ENCODE measurements at places on chromosomes 12 and 14.

GRCh38 chr14:61593330-61593729 lies 102.0 kb upstream of the HIF1A start:
- H3K36me3 ChIP-seq = no peaks in the 10 kb centered on the region
- H3K27me3 ChIP-seq = no peaks in the 10 kb centered on the region
- no peak overlapping the region for H3K27ac ChIP-seq
- DNase-seq = no peak
- peaks cover 23% of the 10 kb centered on the region for H3K4me1 ChIP-seq
- no peak overlapping the region for H3K4me3 ChIP-seq

DNA sequence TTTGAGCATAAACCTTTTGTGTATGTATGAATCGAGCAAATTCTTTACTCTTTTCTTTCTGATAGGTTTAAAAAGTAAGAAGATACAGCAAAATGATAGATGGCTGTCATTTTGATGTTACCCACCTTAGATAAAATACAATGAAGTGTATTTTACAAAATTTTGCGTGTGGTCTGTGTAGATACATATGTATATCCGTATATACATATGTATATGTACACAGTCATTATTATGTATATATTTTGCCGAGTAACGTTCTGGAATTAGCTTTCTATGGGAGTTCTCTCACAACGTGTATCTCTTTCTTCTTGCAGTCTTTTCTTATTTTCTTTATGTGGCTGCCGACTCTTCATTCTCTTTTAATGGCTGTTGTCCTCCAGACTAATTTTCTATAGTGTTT lies 32.4 kb upstream of the CHPT1 start:
- no peak overlapping the region for H3K4me3 ChIP-seq
- H3K27me3 ChIP-seq = no peaks in the 10 kb centered on the region
- H3K27ac ChIP-seq = no peak overlapping the region
- no peaks in the 10 kb centered on the region for H3K4me1 ChIP-seq

- DNase-seq = no peak
- peaks cover 2% of the 10 kb centered on the region for H3K4me1 ChIP-seq
- H3K27ac ChIP-seq = no peak overlapping the region
- H3K27me3 ChIP-seq = no peaks in the 10 kb centered on the region
- H3K36me3 ChIP-seq = no peaks in the 10 kb centered on the region
- no peak overlapping the region for H3K4me3 ChIP-seq
Observed at GRCh38 chr12:50309950-50310349, 26.6 kb upstream of the LIMA1 start.

DNA sequence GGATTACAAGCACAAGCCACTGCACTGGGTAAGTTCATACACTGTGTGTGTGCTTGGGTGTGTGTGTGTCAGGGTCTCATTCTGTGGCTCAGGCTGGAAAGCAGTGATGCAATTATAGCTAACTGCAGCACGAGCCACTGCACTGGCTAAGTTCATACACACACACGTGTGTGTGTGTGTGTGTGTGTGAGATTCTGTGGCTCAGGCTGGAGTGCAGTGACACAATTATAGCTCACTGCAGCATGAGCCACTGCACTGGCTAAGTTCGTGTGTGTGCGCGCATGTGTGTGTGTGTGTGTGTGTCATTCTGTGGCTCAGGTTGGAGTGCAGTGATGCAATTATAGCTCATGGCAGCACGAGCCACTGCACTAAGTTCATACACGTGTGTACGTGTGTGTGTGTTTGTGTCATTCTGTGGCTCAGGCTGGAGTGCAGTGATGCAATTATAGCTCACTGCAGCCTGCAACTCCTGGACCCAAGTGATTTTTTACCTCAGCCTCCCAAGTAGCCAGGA lies 85.4 kb downstream of the HECTD1 start:
- no peaks in the 10 kb centered on the region for H3K4me1 ChIP-seq
- peaks cover 49% of the 10 kb centered on the region for H3K36me3 ChIP-seq
- no peak overlapping the region for H3K27ac ChIP-seq
- DNase-seq = no peak

DNA sequence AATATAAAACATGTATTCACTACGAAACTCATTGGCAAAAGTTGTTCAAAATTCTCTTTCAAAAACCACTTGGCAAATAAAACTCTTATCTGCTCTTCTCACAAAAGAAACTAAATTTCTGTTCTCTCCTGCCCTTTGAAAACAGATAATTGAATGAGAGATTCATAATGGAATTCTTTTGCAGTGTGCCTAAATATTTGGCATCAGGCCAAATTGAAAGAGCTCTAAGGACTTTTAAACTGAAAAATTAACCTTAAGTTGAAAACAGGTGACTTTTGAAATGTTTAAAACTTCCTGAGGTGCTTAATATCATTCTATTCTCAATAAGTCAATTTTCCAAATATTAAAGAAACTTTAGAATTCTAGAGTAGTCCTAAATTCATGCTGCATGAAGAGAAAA lies 136.4 kb downstream of the FSCB start:
- H3K4me3 ChIP-seq = no peak overlapping the region
- H3K36me3 ChIP-seq = no peaks in the 10 kb centered on the region
- no peak overlapping the region for H3K27ac ChIP-seq
- no peak for DNase-seq
- no peaks in the 10 kb centered on the region for H3K27me3 ChIP-seq
- H3K4me1 ChIP-seq = no peaks in the 10 kb centered on the region

- no peak overlapping the region for H3K4me3 ChIP-seq
- H3K4me1 ChIP-seq = peaks cover 6% of the 10 kb centered on the region
- H3K36me3 ChIP-seq = no peaks in the 10 kb centered on the region
- no peak overlapping the region for H3K27ac ChIP-seq
- no peaks in the 10 kb centered on the region for H3K27me3 ChIP-seq
Observed at GRCh38 chr14:24130717-24131548, 474 bp downstream of the FITM1 start.

GRCh38 chr12:24550609-24551008 lies 398.3 kb downstream of the BCAT1 start:
- H3K36me3 ChIP-seq = no peaks in the 10 kb centered on the region
- no peak overlapping the region for H3K27ac ChIP-seq
- H3K27me3 ChIP-seq = no peaks in the 10 kb centered on the region
- H3K4me1 ChIP-seq = peaks cover 12% of the 10 kb centered on the region
- H3K4me3 ChIP-seq = no peak overlapping the region
- DNase-seq = no peak

GRCh38 chr14:77622366-77622961 lies 6.0 kb upstream of the SPTLC2 start:
- H3K27ac ChIP-seq = no peak overlapping the region
- H3K27me3 ChIP-seq = no peaks in the 10 kb centered on the region
- H3K4me1 ChIP-seq = no peaks in the 10 kb centered on the region
- no peak for DNase-seq
- no peak overlapping the region for H3K4me3 ChIP-seq

DNA sequence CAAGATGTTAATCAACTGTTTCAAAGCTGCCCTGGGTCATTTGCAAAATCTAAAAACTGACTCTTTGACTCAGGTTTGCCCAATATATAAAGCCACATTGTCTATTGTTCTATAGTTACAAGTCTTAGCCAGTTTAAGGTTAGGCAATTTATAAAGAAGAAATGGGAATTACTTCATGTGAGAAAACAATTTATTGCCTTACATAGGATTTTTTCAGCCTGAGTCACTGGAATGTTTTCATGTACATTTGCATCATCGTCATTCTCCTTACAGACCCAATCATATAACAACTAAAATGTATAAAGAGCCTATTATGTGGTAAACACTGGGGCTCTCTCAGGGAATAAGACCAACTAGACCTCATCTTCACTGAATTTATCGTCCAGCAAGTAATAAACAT lies 100.3 kb upstream of the PLEKHG7 start:
- H3K4me1 ChIP-seq = peaks cover 11% of the 10 kb centered on the region
- no peak for DNase-seq
- no peak overlapping the region for H3K27ac ChIP-seq

GRCh38 chr14:51726166-51726899 lies 74.6 kb downstream of the FRMD6 start:
- no peak for DNase-seq
- H3K27me3 ChIP-seq = no peaks in the 10 kb centered on the region
- peaks cover 23% of the 10 kb centered on the region for H3K36me3 ChIP-seq
- H3K4me3 ChIP-seq = no peak overlapping the region
- H3K4me1 ChIP-seq = no peaks in the 10 kb centered on the region

- H3K4me1 ChIP-seq = peaks cover 16% of the 10 kb centered on the region
- H3K27me3 ChIP-seq = no peaks in the 10 kb centered on the region
- H3K27ac ChIP-seq = no peak overlapping the region
- no peak overlapping the region for H3K4me3 ChIP-seq
Observed at GRCh38 chr14:34050606-34051005, 99.7 kb upstream of the EGLN3 start.

GRCh38 chr14:69719501-69719951 lies 47.4 kb upstream of the SRSF5 start:
- H3K4me1 ChIP-seq = peaks cover 26% of the 10 kb centered on the region
- no peaks in the 10 kb centered on the region for H3K36me3 ChIP-seq
- no peak for DNase-seq
- no peak overlapping the region for H3K4me3 ChIP-seq
- no peaks in the 10 kb centered on the region for H3K27me3 ChIP-seq

DNA sequence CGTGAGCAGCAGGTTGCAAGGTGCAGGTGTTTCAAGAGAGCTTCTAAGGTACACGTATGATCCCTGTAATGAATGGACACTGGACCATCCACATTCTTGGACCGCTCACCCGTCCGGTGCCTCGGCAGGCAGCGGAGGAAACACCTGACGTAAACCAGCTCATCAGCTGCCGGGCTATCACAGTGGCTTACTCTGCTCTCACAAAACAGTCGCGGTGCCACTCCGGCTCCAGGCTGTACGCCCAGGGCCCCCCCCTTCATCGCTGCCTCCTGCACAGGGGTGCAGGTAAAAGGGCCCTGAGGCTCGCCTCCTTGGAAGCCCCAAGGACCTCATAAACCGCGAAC lies 436 bp downstream of the VPS33A start:
- no peaks in the 10 kb centered on the region for H3K27me3 ChIP-seq
- H3K36me3 ChIP-seq = peaks cover 25% of the 10 kb centered on the region
- no peak for DNase-seq
- peak overlapping the region; percentile 89 for H3K27ac ChIP-seq
- peaks cover 12% of the 10 kb centered on the region for H3K4me1 ChIP-seq
- peak overlapping the region; percentile 86 for H3K4me3 ChIP-seq

DNA sequence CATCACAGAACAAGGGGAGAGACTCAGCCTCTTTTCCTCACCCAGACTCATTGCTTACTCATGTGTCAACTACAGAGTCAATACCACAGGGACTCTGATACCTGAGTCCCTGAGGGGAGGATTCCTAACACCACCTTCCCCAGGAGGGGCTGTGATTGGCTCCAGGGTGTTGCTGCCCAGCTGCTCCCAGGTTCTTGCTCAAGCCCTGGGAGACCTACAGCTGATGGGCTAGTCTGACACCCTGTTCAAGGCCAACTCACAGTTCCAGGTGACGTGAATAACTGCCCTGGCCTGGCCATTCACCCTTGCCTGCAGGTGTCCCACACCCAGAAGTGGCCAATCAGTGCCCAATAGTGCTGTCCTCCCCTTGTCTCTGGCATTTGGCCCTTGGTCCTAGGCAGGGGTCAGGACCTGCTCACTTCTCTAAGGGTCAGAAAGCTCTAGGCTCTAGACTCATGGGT lies 8.6 kb downstream of the SPRYD4 start:
- DNase-seq = no peak
- no peaks in the 10 kb centered on the region for H3K27me3 ChIP-seq
- H3K27ac ChIP-seq = no peak overlapping the region
- H3K36me3 ChIP-seq = no peaks in the 10 kb centered on the region
- no peaks in the 10 kb centered on the region for H3K4me1 ChIP-seq

GRCh38 chr14:63504648-63505047 lies 38.5 kb downstream of the PPP2R5E start:
- H3K27ac ChIP-seq = no peak overlapping the region
- no peak overlapping the region for H3K4me3 ChIP-seq
- no peaks in the 10 kb centered on the region for H3K4me1 ChIP-seq
- H3K27me3 ChIP-seq = no peaks in the 10 kb centered on the region

DNA sequence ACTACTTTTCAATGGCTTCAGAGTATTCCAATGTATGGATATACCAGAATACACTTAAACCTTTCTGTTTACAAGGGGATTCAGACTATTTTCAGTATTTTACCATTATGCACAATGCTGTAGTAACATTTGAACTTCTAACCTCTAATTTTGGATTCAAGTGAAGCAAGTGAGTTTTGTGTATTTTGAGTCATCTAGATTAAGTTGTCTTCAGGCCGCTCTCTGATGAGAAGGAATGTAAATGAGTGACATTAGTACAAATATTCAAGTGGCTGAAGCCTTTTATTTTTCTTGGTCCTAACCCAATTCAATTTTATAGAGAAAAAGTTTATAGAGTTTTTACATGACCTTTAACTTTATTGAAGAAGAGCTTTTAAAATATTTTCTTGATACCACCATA lies 125.6 kb downstream of the PDE3A start:
- no peaks in the 10 kb centered on the region for H3K27me3 ChIP-seq
- no peak overlapping the region for H3K4me3 ChIP-seq
- peaks cover 72% of the 10 kb centered on the region for H3K4me1 ChIP-seq
- DNase-seq = no peak
- H3K36me3 ChIP-seq = no peaks in the 10 kb centered on the region

DNA sequence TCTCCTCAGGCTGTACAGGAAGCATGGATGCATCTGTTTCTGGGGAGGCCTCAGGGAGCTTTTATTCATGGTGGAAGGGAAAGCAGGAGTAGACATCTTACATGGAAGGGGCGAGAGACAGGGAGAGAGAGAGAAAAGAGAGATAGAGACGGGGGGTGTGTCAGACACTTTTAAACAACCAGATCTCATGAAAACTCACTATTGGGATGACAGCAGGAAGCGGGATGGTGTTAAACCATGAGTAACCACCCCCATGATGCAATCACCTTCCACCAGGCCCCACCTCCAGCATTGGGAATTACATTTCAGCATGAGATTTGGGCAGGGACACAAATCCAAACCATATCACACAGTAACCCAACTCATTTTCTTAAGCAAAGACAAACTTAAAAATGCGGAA lies 110.0 kb upstream of the EEA1 start:
- no peak overlapping the region for H3K27ac ChIP-seq
- H3K4me1 ChIP-seq = no peaks in the 10 kb centered on the region
- H3K27me3 ChIP-seq = no peaks in the 10 kb centered on the region
- no peak for DNase-seq

DNA sequence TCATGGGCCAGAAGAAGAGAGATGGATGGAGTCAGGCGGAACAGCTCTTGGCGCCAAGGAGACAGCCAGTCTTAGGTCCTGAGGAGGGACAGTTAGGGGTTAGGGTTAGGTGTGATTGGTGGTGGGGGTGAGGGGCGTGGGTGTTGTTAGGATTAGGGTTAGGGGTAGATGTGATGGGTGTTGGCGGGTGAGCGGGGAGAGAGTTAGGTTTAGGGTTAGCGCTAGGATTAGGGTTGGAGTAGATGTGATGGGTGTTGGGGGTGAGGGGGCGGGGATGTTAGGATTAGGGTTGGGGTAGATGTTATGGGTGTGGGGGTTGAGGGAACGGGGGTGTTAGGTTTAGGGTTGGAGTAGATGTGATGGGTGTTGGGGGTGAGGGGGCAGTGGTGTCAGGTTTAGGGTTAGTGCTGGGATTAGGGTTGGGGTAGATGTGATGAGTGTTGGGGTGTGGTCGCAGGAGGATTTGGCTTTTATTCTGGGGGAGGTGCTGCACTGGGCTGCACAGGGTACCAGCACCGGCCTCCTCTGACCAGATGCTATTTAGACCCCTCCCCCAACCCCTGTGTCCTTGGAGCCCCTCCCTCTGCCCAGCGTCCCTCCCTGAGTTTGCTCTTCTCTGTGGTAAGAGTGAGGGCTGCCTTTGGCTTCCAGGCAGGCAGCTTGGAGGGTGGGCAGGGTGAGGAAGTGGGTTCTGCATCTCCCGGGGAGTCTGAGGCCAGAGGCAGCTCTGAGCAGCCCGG lies 35.6 kb upstream of the FBRSL1 start:
- no peak for DNase-seq
- H3K36me3 ChIP-seq = no peaks in the 10 kb centered on the region
- no peak overlapping the region for H3K27ac ChIP-seq
- no peak overlapping the region for H3K4me3 ChIP-seq
- H3K27me3 ChIP-seq = no peaks in the 10 kb centered on the region
- no peaks in the 10 kb centered on the region for H3K4me1 ChIP-seq

All from thoracic aorta (tissue), 2 donors.